ENCODE measurements at places on chromosomes 16 and 17.

GRCh38 chr17:42329025-42329976 is 41.0 kb downstream of the STAT5A start:
- DNase-seq: peak; percentile 80

GRCh38 chr17:13597723-13598347 is 3.9 kb downstream of the HS3ST3A1 start:
- DNase-seq: peak; percentile 78

DNA sequence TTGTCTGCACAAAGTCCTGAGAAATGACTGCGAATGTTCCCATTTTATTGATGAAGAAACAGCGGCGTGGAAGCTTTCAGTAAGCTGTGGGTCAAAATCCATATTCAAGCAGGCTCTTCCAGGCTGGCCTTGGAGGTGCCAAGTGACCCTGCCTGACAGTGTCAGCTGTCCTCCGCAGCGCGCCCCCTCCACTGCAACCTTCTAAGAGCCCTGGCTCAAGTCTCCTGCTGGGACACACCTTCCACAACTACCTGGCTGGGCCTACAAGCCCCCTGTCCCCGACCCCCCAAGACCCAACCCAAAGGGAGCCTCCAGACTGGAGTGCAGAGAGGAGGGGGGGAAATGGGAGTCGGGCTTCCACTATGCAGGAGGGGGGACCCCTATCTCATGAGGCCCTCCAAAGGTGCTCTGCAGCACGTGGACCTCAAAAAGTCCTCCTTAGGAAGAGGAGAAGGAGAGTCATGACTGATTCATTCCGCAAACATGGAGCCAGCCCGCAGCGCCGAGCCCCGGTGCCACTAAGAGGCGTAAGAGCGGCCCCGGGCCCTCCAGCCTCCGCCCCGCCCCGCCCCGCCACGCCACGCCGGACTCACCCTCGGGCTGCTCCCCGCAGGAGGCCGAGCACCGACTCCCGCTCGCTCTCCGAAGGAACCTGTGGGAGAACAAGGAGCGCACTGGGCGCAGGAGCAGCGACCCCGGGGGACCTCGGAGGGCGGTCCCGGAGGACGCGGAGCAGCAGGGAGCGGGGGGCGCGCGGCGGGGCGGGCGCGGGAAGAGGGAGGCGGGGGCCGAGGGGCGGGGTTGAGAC is 574 bp downstream of the MPP3 start:
- peak; percentile 73 for DNase-seq

GRCh38 chr16:14337303-14338191 is 266.4 kb downstream of the MRTFB start:
- no peak for DNase-seq

DNA sequence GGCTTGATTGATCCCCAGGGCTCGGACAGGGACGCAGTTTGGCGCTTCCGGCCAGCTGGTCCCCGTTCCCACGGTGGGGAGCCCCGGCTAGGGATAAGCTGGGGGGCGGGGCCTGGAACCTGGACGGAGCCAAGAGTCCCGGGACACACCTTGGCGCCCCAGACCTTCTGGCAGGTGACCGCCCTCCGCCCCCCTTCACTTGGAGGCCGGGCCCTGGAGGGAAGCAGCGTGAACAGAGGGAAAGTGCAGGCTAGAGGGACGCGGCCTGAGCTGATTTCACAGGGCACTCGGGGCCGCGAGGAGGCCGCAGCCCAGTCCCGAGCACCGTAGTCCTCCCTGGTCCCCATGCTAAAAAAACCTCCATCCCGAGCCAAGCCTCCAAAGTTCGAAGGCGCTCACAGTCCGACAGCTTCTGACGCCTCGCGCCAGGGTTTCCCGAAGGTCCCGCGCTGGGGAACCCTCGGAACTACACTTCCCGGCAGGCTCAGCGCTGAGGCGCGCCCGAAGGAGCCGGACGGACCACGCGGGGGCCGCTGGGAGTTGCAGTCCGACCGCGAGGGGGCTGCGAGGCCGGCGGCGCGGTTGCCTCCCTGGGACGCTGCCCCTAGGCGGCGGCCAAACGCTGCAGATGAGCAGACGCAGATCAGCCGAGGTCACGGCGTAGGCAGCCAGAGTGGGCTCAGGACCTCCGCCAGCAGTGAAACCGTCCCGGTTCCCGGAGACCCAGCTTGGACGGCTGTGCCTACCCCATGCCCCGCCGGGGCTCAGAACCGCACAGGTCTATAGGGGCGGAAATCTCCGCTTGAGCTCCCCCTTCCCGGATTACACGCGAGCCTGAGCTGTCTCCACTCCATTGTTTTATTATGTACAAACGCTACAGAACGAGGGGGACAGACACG is at the start of gene TBX6:
TBX6 (minus strand) TSS at position 451 of the 899 bp plus-strand sequence. CDS start 731 bp downstream, outside the sequence.
- DNase-seq: peak; percentile 86

DNA sequence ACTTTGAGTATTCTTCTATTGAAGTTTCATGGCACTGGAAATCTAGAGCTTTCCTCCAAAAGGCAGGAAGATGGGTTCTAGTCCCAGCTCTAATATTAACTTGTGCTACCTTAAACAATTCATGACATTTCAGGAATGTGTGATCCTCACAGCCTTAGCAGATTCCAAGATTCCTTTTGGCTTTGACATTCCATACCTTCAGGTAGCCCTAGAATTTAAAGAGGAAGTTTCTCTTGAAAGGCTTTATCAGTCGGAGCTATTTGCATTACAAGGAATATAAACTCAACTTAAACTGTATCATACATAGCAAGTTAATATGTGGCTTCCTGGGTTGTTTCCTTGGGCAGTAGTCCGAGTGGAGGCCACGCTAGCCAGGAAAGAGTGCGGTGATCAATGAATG is 330.0 kb downstream of the SHISA9 start:
- DNase-seq: no peak

- DNase-seq: no peak
Observed at GRCh38 chr16:31348579-31348978, 6.4 kb upstream of the ITGAX start.

DNA sequence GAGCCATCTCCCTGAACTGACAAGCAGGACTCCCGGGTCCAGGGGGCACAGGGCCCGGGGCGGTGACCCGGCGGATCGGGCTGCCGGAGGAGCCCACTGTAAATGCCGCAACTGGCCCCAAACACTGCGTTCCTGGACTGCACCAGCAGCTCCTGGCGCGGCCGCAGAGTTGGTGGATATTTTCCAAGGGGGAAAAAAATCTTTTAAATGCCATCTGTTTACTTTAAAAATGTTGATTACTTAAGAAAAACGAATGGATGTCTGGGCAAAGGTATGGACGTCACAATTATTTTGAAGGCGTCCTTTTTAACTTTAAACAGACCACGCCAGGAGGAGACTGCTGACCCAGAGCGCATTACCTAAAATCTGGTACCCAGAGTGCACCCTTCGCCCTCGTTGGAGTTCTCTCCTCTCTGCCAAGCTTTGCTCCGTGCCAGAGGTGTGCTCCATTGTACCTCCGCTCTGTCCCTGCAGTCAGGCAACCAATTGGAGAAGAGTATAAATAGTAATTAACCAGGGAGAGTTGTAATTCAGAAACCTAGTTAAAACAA is 3.4 kb downstream of the HS3ST3B1 start:
- DNase-seq: peak; percentile 35

- no peak for DNase-seq
Observed at GRCh38 chr17:74903671-74904070, 10.2 kb upstream of the FADS6 start.

GRCh38 chr17:48420823-48421222 is 9.2 kb downstream of the SKAP1 start:
- no peak for DNase-seq

DNA sequence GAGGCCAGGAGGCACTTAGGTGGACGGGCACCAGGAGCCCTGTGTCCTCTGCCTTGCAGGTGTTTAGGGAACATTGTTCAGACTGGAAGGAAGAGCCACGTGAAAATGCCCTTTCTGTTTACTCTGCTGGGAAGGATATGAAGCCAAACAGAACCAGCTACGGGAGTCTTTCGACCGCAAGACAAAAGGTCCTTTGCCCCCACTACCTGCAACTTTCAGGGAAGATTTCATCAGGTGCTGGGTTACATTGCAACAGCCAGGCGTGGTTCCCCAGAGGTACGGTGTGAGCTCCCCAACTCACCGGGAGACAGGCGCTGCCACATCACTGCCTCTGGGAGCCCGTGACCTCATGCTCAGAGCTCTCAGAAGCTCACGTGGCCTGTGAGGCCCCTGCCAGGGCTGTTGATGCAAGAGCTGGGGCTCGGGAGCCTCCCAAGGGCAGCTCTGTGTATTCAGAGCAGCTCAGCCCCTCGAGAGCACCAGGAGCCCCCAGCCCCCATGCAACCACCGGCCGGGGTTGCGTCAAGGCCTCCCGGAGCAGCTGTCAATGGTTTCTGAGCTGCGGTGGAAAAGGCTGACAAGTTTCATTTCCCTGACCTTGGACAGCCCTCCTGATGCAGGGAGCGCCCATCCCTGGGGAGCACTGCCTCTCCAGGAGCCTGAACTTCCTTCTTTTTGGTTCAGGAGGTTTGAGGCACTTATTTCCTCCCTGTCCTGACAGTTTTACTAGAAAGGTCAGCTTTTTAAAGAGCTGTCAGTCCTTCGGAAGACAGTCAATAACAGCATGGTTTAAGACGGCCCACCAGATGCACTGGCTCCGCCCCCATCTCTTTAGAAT is 42.1 kb downstream of the TBC1D16 start:
- DNase-seq: peak; percentile 76

DNA sequence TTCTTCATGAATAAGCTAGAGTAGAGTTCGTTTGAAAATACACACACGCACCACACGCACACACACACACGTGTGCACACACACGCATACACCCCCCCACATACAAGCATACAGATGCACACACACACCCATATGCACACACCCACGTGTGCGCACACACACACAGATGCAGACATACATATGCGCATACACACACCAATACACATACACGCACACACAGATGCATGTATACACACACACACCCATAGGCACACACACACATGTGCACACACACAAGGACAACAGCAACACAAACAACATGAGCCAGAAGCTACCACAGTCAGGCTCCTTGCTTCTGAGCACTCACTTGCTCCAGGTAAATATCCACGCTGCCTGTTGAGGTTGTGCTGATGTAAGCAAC is 5.1 kb downstream of the IFT140 start:
- no peak for DNase-seq

DNA sequence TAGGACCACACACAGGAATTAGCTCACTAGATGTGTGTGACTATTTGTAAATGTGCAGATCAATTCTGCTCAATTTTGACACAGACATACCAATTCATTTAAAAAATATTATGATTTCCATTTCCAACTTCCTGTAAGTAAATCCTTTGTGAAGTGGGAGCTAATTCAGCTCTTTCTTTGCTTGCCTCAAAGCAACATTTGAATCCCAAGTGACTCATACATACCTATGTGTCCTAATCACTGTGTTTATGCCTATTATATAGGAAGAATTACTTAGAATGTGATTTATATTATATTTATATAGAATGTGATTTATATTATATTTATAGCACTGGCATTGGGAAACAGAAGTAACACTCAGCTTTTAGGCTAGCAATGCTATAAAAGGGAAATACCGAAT is 195.9 kb upstream of the C17orf78 start:
- DNase-seq: peak; percentile 76

DNA sequence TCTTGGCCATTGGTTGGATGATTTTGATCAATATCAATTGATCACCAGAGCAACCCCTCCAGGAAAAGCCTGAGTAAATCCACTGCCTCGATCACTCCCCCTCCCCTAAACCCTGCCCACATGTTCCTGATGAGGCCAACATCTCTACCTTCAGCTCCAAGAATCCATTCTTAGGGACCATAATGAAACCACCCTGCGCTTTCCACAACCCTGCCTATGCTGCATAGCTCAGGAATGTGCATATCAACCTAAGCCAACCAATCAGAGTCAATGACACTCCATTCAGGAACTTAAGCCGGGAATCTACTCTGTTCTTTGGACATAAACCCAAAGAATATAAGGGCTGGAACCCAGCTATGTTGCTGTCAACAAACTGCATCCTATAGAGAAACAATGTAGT is 86.3 kb downstream of the MYH11 start:
- DNase-seq: no peak

GRCh38 chr17:62094175-62094574 is 29.1 kb upstream of the MED13 start:
- no peak for DNase-seq

DNA sequence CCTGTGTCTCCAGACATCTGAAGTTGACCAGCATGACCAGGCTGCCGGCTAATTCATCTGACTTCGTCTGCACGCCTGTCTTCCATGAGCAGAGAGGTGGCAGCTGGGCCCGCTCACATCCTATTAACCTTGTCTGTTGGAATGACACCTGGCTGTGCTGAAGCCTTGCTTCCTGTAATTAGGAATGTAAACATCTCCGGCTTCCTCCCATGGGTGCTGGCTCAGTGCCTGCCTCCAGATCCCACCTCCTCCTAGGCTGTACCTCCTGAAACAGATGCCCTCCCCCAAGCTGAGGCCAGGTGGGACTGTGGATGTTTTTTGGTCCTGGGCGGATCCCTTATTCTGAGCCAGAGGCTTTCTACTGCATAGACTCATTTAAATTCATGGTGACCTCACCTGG is 296.3 kb downstream of the HS3ST4 start:
- DNase-seq: no peak

DNA sequence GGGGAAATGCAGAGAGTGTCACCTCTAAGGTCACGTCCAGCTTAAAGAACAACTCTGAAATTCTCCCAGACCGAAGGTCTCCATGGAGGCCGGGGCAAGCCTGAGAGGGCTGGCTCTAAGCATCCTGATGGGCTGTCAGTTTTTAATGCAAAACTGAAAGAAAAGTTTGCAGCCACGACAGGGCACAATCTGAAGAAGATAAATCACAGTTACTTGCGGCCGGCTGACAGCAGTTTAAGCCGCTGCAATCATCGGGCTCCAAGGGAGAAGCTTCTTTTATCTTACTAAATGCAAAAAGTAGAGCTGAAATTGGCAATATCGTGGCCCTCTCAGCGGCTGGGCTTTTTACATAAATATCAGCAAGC is 168.8 kb downstream of the CYLD start:
- DNase-seq: no peak

GRCh38 chr16:79419148-79419547 is 181.4 kb downstream of the MAF start:
- no peak for DNase-seq

GRCh38 chr17:15377200-15377599 is 35.8 kb upstream of the TEKT3 start:
- peak; percentile 65 for DNase-seq

DNA sequence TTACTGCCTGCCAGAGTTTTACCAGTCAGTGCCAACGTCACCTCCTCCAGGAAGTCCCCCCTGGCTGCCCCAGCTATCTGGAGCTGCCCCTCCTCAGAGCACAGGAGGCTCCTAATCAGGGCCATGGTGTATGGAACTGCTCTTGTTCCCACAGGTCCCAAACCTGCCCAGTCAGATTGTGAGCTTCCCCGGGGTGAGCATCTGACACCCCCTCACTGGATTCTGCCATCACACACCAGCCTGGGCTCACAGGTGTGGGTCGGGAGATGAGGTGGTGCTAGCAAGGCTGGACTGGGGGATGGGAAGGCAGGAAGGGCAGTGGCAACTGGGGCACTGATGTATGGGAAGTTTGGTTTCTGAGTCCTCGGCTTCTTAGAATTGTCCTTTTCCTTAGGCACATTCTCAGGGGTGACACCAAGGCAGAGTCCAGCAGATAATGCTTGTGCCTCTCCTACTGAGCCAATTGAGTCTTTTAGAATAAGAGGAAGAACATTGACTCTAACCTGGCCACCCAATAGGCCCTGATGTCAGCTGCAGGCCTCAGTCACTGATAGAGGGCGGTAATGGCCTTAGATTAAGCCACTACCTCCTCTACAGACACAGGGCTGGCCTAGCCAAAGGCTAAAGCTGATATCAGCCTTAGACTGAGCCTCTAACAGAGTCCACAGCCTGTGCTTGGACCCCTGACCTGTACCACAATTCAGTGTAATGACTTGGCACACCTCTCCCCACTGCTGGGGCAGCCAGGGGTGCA is 107.9 kb downstream of the WSCD1 start:
- no peak for DNase-seq

All from astrocyte of the spinal cord (primary cell).